ENCODE measurements at places on chromosomes 4 and X.

GRCh38 chrX:9050331-9050730 lies 16.4 kb upstream of the FAM9B start:
- no peak for DNase-seq

GRCh38 chr4:69122476-69122875 lies 26.2 kb downstream of the UGT2B7 start:
- DNase-seq, result no peak

DNA sequence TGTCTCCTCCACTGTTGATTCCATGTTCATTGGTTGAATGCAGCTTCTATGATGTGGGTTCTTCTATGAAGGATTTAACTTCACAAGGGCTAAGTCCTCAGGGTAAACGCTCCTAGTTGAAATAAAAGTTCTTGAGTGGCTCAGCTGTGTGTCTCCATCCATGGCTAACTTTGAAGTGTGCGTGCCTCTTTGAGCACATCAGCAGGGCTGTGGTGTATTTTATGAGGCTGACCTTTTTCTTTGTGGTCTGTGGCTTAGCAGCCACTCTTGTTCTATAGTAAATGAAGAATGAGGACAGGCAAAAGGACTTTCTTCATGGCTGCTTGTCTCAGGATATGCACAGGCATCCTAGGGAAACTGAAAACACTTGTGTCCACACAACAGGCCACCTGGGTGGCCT lies 88.5 kb downstream of the KIT start:
- no peak for DNase-seq

- no peak for DNase-seq
Observed at GRCh38 chrX:53001958-53002357, 43.6 kb upstream of the FAM156A start.

DNA sequence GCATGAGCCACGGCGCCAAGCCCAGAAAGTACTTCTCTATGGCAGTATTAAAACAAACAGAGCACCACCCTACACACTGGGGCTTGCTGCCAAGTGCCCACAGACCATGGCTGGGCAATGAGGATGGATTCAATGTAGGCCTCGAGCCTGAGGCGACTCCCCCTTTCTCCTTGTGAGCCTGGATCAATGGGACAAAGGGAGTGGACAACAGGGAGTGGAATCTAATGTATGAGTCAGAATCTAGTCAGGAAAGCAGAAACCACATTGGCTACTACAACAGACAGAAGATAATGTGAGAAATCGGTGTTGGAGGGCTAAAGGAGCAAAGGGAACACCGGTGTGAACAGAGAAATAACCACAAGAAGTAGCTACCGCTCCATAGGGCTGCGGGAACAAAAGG lies 37.7 kb upstream of the OCIAD2 start:
- DNase-seq, result peak; percentile 21

DNA sequence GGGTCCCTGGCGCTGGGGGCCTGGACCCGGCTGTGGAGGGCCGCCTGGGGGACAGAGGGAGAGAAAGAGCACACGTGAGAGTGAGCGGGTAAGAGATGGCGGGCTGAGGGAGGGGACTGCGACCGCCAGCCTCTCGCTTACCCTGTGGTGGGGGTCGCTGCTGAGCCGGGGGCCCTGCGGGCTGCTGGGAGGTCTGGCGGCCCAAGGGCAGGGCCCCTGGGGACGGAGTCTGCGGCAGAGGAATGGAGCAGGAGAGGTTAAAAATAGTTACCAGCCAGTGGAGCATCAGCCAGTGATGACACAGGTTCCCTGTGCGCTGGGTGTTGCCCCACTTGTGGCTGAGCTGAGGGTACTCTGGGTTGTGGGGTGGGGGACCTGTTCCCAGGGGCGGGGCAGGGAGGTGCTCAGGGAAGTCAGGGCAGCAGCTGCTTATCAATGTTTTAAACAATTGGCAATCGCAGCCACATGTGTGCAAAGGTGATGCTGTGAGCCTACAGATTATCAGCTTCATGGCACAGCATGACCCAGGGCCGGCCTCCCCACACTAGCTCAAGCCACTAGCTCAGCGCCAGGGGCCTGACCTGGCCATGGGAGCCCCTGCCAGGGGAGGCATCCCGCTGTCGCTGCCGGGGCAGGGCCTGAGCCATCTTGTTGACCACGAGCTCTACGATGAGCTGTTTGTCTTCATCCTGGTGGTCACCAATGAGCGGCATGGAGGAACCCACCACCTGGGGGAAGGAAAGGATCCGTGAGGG lies 7.5 kb upstream of the TIMP1 start:
- DNase-seq, result no peak

DNA sequence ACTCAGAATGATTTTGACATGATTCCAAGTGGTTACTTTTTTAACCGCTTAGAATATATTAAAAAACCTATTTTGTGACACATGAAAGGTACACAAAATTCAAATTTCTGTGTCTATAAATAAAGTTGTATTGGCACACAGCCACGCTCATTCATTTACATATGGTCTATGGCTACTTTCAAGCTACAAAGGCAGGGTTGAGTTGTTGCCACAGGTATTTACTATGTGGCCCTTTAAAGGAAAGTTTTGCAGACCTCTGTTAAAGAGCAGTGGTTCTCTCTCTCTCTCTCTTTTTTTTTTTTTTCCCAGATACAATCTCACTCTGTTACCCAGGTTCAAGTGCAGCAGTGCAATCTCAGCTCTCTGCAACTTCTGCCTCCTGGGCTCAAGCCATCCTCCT lies 23.0 kb downstream of the GPM6B start:
- no peak for DNase-seq

- no peak for DNase-seq
Observed at GRCh38 chr4:102477657-102478056, 23.5 kb upstream of the NFKB1 start.

DNA sequence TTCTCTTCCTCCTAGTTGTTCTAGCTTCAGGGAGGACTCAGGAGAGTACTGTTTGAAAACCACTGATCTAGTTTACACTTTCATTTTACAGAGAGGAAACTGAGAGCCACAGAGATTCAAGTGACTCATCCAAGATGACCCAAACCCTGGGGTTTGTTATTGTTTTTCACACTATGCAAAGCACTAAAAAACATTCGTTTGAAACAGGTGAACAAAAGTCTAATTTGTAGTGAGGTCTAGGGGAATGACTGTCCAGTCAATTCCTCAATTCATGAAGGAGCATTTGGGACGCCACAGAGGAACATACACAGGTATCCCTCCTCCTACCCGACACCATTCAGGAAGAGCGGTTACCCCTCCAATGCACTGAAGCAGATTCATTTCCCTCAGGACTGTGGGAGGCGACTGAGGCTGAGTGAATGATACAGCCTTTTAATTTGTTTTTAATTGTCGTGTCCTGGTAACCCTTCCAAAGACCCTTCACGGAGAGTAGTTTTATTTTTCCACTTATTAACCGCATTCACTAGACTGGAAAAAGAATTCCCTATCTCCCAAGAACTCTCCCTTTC lies 30.3 kb downstream of the TLR10 start:
- no peak for DNase-seq

GRCh38 chr4:154348657-154349056 lies 142.9 kb downstream of the DCHS2 start:
- DNase-seq, result no peak

DNA sequence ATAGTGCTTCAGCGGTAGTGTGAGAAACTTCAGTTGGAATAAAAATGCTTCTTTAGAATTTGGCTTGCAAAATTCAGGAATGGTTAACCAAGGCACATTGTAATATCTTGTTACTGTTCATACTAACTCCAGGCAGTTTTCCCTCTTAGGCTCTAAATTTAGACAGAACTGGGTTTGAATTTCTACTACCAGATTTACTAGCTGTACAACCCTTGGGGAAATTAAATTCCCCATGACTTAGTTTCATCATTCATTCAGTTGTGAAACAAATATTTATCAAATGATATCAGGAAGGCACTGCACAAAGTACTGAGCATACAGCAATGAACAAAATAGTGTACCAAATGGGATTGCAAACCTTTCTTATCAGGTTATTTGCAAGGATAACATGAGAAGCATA lies 135.0 kb upstream of the IL15 start:
- DNase-seq, result no peak

- no peak for DNase-seq
Observed at GRCh38 chr4:138761638-138762220, 253.9 kb upstream of the NOCT start.

DNA sequence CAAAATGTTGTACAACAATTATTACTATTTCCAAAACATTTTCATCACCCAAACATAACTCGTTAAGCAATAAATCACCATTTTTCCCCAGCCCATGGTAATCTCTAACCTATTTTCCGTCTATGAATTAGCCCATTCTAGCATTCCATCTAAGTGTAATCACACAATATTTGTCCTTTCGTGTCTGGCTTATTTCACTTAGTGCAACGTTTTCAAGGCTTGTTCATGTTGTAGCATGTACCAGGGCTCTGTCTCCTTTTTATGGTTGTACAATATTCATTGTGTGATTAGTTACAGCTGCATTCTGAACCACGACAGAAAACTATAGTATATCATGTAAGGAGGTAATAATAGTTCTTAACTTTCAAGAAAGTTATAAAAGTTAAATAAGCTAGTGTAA lies 656.0 kb upstream of the HS3ST1 start:
- no peak for DNase-seq
